ENCODE measurements at places on chromosomes 1 and 21. TPM values are rescaled to one million over a fixed set of nuclear protein-coding genes. Genes with fewer than 3 reads are reported as not detected.

Gene SCYL3
- 10.8 TPM for total RNA-seq

Gene SLAMF9
- not detected for total RNA-seq

Gene LRRC71
- total RNA-seq, result 0.34 TPM

Gene OR2M5
- not detected for total RNA-seq

Gene UBQLN4
- total RNA-seq, result 66.7 TPM

- no peak for DNase-seq
- no peak overlapping the region for H3K4me3 ChIP-seq
- H3K27me3 ChIP-seq, result no peaks in the 10 kb centered on the region
Observed at GRCh38 chr21:41180752-41181151, 12.8 kb downstream of the BACE2 start.

DNA sequence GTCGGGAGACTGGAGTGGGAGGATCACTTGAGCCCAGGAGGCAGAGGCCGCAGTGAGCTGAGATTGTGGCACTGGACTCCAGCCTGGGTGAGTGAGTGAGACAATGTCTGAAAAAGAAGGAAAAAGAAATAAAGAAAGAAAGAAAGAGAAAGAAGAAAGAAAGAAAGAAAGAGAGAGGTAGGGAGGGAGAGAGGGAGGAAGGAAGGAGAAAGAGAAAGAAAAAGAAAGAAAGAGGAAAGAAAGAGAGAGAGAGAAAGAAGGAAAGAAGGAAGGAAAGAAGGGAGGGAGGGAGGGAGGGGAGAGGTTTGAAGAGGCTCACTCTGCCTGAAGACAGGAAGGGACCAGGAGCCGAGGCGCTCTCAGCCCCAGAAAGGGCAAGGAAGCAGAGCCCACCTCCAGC, 4.8 kb upstream of the TCP10L start:
- peaks cover 4% of the 10 kb centered on the region for H3K27me3 ChIP-seq
- DNase-seq, result no peak
- H3K27ac ChIP-seq, result no peak overlapping the region
- no peaks in the 10 kb centered on the region for H3K4me1 ChIP-seq

- no peak overlapping the region for H3K27ac ChIP-seq
- peak; percentile 6 for DNase-seq
- peaks cover 2% of the 10 kb centered on the region for H3K27me3 ChIP-seq
- peaks cover 27% of the 10 kb centered on the region for H3K4me1 ChIP-seq
- no peaks in the 10 kb centered on the region for H3K36me3 ChIP-seq
Observed at GRCh38 chr1:53372501-53372951, 44.7 kb upstream of the LRP8 start.

DNA sequence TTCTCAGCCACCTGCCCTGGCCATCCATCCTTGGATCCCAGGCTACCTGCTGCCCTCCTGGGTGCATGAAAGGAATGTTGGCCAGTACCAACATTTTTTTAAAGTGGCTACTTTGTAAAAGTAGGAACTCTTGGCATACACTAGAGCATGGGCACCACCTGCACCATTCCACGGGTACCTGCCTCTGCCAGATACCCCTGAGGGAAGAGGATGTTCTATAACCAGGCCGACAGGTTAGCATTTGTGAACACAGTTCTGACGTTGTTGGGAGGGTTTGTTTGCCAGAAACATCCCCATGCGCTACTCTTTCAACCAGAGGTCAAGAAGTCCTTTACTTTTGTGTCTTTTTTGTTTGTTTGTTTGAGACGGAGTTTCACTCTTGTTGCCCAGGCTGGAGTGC, 43.0 kb downstream of the EVA1C start:
- H3K27ac ChIP-seq, result no peak overlapping the region
- H3K27me3 ChIP-seq, result peaks cover 4% of the 10 kb centered on the region
- peaks cover 16% of the 10 kb centered on the region for H3K4me1 ChIP-seq
- H3K4me3 ChIP-seq, result no peak overlapping the region

- H3K4me1 ChIP-seq, result no peaks in the 10 kb centered on the region
- no peak overlapping the region for H3K4me3 ChIP-seq
- DNase-seq, result no peak
- H3K27ac ChIP-seq, result no peak overlapping the region
Observed at GRCh38 chr1:17998889-17999288, 108.7 kb upstream of the IGSF21 start.
